ENCODE measurements at places on chromosomes 1 and 21.
A peak's percentile ranks its signal among the peaks of the same experiment; 100 is the strongest.

DNA sequence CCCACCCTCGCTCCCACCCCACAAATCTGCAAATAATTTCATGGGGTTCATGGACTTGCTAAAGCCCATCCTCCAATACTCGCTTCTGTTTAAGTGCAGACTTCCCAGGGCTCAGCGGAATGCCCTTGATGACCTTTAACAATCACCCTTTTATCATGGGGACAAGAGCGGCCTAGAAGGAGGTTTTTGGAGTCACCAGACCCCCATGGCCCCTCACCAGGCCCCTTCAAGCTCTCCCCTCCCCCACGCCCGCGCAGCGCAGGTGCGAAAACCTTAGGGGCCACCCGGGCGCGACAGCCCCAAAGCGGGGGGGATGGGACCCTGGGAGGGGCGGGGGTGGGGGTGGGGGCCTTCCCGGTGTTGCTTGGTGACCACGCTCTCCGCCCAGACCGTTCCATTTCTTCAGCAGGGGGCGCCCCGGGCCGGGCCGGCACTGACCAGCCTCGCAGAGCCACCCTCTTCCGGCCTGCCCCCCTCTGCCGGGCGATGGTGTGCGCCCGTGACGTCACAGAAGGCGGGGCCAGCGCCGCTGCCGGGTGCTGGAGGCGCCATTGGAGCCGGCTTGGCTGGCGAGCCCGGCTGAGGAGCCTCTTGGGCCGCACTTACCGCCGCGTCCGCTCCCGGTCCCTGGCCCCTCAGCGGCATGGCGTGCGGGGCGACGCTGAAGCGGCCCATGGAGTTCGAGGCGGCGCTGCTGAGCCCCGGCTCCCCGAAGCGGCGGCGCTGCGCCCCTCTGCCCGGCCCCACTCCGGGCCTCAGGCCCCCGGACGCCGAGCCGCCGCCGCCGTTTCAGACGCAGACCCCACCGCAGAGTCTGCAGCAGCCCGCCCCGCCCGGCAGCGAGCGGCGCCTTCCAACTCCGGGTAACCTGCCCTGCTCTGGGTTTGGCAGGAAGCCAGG lies at the start of gene AKIRIN1:
AKIRIN1 (plus strand) TSS at position 539 of the 900 bp plus-strand sequence; CDS start at position 644, 105 bp downstream.
- peak; percentile 98 for DNase-seq

- DNase-seq = no peak
Measured at GRCh38 chr1:172727275-172727857, 68.5 kb downstream of the FASLG start.

DNA sequence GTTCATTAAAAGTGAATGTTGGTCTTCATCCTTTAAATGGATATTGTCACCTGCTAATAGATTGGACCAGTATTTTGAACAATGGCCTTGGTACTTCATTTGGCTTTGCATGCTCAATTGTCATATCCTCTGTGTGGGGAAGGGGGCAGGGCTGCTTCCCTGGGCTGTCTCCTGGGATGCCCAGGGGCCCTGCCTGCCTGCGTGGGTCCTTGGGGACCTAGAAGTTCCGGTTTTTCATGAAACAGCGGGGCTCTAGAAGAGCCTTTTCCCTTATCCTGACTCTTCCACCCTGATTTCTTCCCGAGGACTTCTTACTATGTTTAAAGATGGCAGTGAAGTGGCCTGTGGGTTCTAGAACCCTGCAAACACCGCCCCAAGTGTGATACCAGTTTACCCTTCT lies 97.5 kb downstream of the DISC1 start:
- no peak for DNase-seq

GRCh38 chr1:97164276-97164639 lies 442.7 kb downstream of the PTBP2 start:
- DNase-seq = no peak

DNA sequence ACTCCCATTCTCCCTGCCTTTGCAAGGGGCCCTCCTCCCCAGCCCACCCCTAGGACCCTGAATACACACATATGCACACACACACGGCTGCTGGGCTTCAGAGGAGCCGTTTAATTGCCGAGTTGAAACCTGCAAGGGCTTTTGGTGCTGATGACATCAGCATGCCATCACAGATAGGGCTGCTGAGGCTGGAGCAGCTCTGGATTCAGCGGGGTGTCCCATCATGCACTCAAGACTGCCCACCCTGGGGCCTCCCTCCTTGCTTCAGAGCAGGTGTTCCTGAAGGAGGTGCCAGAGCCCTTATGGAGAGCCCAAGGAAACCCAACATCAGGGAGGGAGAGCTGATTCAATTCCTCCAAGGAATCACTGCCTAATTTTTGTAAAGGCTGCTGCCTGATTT lies 5.7 kb downstream of the SYT2 start:
- DNase-seq = no peak

DNA sequence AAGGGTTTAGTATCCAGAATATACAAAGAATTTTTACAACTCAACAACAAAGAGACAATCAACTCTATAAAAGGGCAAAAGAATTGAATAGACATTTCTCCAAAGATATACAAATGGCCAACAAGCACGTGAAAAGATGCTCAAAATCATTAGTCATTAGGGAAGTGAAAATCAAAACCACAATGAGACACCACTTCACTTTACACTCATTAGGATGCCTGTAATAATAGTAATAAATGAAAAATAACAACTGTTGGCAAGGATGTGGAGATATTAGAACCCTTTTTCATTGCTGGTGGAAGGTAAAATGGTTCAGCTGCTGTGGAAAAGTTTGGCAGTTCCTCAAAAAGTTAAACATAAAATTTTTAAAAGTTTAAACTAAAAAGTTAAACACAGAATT lies 7.0 kb upstream of the ABCD3 start:
- DNase-seq = no peak

- no peak for DNase-seq
Measured at GRCh38 chr21:23968722-23969647, 1638.3 kb downstream of the MRPL39 start.

DNA sequence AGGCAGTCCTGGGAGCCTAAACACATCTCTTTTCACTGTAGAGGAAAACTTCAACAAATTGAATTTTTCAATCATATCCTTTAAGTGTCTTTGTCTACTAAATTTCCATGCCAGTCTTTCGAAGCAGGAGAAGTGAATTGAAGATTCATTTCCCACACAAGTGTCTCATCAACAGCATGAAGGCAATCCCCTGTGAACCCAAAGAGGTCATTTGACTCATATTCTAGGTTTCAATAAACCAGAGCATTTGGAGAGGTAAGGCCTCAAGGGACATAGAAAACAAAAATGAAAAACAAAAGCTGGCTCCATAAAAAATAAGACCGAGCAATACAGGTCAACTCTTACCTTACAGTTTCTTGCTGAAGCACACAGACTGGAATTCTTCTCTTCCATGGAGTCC lies 94.1 kb upstream of the ATP1B1 start:
- no peak for DNase-seq

- DNase-seq = no peak
Measured at GRCh38 chr1:51829058-51829457, 49.5 kb downstream of the NRDC start.

GRCh38 chr1:110321846-110322245 lies 17.3 kb upstream of the RBM15 start:
- DNase-seq = no peak

GRCh38 chr1:23434260-23434775 lies 9.8 kb upstream of the TCEA3 start:
- DNase-seq = no peak

DNA sequence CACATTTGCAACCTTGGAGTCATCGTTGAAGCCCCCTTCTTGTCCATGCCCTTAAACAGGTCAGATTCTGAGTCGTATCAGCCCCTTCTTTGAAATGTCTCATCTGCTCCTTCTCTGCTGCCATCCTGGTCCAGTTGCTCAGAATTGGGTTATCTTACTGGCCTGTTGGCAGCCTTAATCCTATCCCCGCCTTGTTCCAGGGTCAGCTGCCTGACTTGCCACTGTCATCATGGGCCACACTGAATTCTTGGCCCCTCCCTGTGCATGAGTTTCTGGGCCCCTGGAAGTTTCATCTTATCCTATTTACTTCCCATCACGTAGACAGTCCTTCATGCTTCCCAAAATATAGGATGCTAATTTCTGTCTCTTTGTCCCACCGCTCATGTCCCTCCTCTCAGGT lies 23.7 kb downstream of the IRF2BP2 start:
- no peak for DNase-seq

GRCh38 chr1:170836141-170836540 lies 99.2 kb upstream of the MROH9 start:
- DNase-seq = no peak

DNA sequence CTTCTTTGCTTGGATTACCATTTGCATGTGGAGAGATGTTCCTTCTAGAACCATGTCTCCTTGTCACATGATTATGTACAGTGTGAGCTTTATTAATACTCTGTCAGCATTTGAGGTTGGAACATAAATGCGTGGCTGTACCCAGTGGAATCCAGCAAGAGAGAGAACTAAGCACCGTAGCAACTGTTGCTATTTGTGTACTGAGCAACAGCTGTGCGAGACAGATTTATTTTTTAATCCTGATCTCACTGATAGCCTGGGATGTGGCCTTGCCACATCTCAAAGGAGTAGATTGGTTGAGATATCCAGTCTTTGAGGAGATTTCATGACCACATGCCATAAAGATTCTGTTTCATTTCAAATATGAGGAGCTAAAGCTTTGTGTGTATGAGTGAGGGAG lies 43.4 kb downstream of the KIF1B start:
- DNase-seq = peak; percentile 27

- no peak for DNase-seq
Measured at GRCh38 chr1:234882898-234883297, 245.7 kb downstream of the TOMM20 start.

DNA sequence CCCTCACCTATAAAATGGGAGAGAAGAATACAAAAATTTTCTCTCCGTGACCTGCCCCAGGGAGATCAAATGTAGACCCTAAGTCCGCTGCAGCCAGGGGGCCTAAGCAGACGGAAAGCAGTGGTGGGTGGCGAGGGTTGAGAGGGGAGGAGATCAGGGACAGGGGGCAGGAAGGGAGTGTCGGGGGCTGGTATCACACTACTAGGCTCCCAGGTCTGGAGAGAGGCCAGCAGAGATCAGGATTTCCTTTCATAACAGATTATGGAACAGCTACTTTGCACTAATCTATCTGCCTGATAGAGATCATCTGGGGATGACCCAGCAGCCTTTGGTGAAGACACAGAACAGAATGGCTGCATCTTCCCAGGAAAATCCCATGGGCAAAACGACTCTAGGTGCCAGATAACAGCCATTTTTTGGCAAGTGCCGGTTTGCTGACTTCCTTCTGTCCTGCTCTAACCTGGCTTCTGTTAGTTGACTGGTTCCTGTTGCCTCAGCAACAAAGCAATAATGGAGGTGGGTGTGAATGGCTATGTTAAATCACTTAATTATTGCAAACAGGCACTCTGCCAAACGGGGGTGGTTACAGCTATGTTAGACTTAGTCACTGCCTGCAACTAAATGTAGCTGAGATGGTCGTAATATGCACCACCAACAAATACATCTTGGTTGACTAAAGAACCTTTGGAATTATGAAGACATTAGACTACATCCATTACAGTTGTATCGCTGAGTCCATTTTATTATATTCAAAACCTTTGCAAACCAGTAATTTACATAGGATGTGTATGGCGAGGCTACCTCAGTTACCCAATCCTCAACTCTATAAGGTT lies 30.0 kb upstream of the EPS8L3 start:
- peak; percentile 64 for DNase-seq

DNA sequence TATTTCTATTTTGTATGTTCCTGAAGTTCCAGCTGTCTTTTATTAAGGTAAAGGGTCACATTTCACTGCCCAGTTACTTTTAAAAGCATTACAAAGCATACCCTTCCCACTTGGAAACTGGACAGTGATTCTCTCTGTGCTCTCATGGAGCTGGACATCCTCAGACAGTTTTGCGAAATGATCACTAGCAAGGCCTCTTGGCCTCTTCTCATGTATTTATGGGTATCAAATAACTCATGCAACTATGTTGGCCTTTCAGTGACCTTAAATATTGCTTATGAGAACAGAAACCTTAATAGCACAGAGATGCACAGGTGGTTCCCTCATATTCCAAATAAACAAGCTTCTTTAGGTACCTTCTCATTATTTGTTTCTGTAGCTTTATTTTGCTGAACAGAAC lies 7.9 kb upstream of the AMPD1 start:
- DNase-seq = no peak

DNA sequence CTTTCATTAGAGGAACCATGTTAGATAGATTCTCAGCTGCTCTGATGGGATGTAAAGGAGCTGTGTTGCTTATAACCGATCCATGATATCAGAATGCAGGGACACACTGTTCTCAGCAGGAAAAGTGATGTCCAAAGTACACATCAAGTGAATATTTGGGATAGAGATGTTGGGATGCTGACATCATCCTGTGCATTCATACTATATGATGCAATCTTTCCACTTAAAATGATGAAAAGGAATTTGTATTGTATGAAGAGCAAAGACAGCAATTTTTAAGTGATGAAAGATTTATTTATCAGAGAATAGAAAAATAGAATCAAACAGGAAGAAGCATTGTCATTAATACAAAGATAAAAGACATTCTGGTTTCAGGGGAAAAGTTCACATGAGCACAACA lies 110.1 kb downstream of the ERG start:
- DNase-seq = no peak

- peak; percentile 87 for DNase-seq
Measured at GRCh38 chr1:209565759-209566678, 17.5 kb upstream of the CAMK1G start.

- DNase-seq = no peak
Measured at GRCh38 chr1:193229136-193229535, 42.7 kb upstream of the B3GALT2 start.

DNA sequence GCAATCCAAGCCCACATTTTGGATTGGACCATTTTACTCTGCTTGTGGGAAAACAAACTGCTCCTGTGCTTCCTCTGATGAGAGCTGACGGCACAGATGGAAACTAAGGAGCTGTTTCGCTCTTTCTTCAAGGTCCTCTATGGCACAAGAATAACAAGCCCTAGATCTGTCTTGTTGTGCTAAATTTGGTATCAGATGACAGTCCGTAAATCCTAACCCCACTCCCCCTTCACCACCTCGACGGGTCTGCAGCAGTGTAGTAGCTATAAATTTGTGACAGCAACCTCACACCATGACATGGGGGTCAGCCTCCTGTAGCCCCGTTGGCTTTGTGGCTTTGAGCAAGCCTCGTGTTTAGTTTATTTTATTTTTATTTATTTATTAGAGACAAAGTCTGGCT lies 85.9 kb downstream of the ADSS2 start:
- DNase-seq = no peak

DNA sequence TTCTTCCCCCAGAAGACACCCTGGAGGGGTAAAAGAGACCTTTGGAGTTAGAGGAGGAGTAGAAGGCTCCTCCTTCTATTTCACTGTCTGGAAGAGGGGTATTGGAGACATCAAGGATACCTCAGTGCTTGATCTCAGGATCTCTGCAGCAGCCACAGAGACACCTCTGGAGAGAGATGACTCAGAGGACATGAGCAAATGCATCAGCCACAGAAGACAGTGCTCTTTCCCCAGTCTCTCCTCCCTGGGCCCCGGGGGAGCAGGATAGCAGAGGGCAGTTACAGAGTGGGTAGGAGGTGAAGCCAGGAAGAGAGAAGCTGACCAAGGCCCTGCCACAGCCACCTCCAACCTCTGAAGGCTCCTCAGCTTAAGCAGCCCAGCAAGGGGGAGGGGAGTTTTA lies 15.3 kb upstream of the TEDDM1 start:
- no peak for DNase-seq
